Activated CD8-positive, alpha-beta memory T cell treated with anti-CD3 and anti-CD28 coated beads, Interleukin-2, amount 50 U/mL, for 4 hours (primary cell): ENCODE measurements at places on chromosomes 1 and 21.

- no peak for DNase-seq
Measured at GRCh38 chr1:231232870-231233734, 7.9 kb upstream of the GNPAT start.

DNA sequence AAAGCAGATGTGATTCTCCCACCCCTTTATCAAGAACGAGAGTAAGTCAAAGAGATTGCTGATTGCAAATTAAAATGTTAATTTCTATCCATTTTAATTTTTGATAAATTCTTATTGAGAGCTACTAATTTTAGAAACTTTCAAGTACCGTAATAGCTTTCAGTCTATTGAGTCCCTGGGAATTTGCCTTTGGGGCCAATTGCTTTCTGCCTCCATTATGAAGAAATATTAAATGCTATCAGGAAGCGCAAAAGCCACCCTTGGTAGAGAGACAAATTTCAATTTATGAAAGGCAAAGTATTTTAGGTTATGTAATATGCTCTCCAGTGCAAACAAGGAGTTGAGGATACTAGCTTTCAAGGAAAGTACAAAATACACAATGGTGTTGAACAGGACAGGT, 332.2 kb downstream of the RGS7 start:
- DNase-seq, result no peak

DNA sequence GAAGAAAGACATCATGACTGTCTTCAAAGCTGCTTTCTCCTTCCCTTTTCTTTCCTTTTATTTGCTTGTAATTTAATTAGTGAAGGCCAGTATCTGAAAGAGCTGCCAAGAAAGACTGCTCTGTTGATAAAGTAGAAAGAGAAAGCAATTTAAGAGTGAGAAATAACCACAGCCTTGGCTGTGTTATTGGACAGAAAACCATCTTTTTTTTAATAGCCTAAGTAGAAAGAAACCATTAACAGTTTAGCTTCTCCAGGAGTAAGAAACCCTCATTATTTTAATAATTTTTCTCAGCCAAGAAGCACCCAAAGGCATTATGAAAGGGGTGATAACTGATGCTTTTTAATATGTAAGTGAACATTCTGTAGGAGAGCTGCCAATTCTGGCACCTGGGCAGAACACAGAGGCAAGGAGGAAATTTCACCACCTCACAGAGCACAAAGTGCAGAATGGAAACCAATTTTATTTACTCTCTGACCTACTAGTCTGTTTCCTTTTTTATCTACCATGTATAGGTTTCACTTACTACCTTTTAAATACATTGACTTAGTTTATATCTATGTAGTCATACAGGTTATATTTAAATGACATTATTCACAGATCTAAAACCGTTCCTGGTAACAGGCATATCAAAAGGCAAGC, 703.2 kb downstream of the MRPL39 start:
- no peak for DNase-seq

GRCh38 chr1:150309758-150310508, 11.4 kb upstream of the PRPF3 start:
- no peak for DNase-seq

DNA sequence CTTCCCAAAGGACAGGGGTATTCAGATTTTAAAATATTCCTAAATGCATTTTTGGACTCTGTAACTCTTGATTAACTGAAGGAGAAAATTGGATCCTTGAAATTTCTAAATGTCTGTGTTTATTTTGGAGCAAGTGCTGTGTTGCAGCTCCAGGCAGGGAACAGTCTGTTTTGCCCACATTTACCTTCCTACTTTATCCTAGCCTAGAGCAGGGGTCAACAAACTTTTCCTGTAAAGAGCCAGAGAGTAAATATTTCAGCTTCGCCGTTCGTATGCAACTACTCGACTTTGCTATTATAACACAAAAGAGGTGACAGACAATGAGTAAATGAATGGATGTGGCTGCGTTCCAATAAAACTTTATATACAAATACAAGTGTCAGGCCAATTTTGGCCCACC, 402.2 kb downstream of the GPATCH2 start:
- no peak for DNase-seq

DNA sequence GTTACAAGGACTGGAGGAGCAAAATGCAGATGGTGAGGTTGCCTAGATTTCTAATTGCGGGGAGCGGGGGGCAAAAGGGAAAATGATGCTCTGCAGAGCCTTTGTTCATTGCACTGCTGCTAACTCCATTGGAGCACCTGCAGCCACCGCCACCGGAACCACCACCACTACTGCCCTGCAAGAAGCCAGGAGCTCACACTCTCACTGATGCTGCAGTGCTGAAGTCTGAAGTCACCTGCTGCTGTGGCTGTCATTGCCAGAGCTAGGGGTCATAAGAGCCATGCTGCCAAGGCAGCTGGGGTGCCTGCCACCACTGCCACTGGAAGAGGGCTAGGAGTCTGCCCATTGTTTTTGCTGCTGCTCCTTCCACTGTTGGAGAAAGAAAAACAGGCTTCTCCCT, 7.3 kb upstream of the HPCAL4 start:
- no peak for DNase-seq

- DNase-seq, result no peak
Measured at GRCh38 chr1:28751315-28752060, 14.7 kb downstream of the YTHDF2 start.

DNA sequence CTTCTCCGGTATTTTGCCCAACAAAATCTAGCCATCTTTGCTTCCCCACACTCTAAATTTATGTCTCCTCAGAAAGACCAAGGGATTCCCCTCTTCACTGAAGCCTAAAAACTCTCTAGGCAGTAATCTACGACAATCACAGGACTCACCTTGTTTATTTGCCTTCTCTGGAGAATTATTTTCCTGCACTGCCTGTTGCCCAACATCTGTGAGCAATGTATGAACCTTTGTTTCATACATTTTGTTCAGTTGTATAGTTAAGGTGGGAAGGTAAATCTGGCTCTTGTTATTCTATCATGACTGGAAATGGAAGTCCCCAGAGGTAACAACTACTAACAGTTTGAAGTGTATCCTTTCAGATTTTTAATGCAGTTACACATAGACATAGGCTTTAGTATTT, 2.2 kb downstream of the COPA start:
- DNase-seq, result no peak

GRCh38 chr1:21794656-21795055, 11.7 kb upstream of the USP48 start:
- no peak for DNase-seq

GRCh38 chr1:180620581-180620980, 11.2 kb upstream of the XPR1 start:
- no peak for DNase-seq

GRCh38 chr1:18869847-18870594, 10.6 kb upstream of the TAS1R2 start:
- DNase-seq, result no peak

- DNase-seq, result no peak
Measured at GRCh38 chr1:164709541-164710278, 150.7 kb downstream of the PBX1 start.

DNA sequence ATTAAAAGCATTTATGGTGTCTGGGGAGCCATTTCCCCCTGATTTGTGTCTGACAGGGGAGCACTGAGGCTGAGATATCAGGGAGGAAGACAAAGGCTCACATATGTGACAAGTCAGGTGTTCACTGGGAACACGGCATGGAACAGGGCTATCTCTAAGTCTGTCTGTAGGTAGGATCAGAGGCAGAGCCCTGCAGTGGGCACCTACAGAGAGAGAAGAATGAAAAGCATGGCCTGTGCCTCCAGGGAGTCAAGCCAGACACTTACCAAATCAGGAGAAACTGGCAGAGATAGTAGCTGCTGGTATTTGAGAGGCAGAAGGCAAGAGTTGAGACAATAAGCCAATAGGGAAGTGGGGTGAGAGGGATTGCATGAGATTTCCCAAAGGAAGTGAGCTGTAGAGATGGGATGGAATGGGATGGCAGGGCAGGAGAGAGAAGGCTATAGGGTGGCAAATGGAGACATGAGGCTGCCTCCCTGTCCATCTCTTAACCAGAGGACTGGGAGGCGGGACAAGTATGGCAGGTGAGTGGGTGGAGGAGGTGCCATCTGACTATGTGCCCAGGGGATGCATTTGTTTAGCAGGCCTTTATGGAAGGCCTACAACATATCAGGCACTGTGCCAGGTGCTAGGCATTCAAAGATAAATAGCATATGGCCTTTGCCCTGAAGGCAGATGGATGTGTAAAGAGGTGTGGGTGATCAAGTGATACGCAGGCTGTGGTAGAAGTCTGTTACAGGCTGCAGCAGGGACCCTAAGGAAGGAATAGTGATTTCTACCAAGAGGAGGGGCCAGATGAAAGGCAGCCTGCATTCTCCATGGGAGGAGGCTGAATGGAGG, 136.2 kb upstream of the IPO9 start:
- DNase-seq, result no peak

DNA sequence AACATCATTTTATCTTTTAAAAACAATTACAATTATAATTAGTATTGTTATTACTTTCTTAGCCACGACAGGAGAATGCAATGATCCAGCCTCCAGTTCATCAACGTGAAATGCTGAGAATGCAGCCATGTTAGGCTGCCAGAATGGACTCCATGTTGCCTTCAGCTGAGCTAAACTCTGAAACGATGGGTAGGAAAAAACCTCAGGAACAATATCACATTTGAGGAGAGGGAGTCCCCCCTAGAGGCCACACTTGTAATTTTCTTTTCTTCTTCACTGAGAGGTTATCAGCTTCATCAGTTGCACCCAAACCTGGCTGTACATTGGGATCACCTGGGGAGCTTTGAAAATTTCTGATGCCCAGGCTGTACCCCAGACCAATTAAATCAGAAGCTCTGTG, 34.6 kb upstream of the DNAH14 start:
- no peak for DNase-seq

DNA sequence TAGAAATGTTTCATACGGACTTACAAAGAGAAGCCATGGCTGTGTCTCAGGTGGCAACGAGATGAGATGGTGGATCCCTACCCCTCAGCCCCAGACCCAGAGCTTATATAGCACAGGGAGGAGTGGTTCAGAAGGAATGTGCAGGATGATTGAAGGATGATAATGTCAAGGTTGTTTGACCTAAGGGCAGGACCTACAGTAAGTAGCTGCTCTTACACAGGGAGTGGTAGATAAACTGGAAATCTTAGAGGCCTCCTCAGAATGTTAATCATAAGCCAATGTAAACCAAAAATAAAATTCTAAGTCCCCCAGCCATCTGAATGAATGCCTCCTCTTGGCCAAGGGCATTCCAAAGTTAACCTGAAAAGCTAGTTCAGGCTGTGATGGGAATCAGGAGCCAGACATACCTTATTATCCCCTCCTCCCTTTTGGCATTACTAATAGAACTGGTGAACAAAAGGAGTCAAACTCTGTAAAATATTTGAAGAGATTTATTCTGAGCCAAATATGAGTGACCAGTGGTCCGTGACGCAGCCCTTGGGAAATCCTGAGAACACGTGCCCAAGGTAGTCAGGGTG, 45.8 kb upstream of the PDE9A start:
- DNase-seq, result no peak

GRCh38 chr1:11394592-11395245, 84.2 kb upstream of the DISP3 start:
- no peak for DNase-seq

DNA sequence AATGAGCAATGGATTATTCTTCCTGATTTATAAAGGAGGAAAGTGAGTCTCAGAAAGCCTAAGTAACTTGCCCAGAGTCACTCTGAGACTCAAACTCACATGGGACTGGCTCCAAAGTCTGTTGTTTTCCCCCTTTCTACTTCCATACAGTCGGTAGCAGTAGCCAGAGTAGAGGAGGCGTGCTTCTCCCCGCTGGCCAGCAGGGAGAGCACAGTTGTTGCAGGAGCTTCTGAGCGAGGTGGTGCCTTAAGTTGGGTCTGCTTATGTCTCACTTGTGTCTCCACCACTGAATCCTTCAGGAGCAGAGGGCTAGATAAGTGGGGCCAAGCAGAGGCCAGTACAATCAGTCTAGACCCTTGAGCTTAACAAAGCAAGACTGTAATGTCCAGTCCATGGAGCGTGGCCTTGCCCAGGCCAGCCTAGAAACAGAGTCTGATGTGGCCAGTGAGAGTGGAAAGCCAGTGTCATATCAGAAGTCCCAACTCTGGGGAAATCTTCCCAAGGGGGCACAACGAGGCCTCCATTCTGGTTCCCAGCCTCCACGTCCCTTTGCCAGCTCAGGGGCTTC, 181.9 kb downstream of the ZSCAN20 start:
- no peak for DNase-seq
